ENCODE measurements at places on chromosomes 6 and 20. TPM values are rescaled to one million over a fixed set of nuclear protein-coding genes. Genes with fewer than 3 reads are reported as not detected.

Gene BMP7
- total RNA-seq, result 1.5 TPM

Gene SIRPD
- total RNA-seq, result not detected

Gene TMC2
- not detected for total RNA-seq

Gene CEP57L1
- 9.8 TPM for total RNA-seq

Gene ELOVL4
- total RNA-seq, result 2.4 TPM

Gene COL9A1
- not detected for total RNA-seq

Gene PTK7
- 6.8 TPM for total RNA-seq

Gene NINL
- total RNA-seq, result 20.3 TPM

Gene BPIFA3
- not detected for total RNA-seq

Gene BTN1A1
- total RNA-seq, result not detected

Gene ERVFRD-1
- total RNA-seq, result not detected

Gene RAD21L1
- total RNA-seq, result not detected

Gene KCNG1
- 0.41 TPM for total RNA-seq

Gene RHAG
- total RNA-seq, result not detected

Gene MYLK2
- not detected for total RNA-seq

Gene BPI
- 0.35 TPM for total RNA-seq

Gene FRMD1
- not detected for total RNA-seq

Gene THBS2
- total RNA-seq, result 673 TPM

Gene SDC4
- total RNA-seq, result 108 TPM

Gene NKX2-2
- not detected for total RNA-seq

Gene E2F1
- 0.92 TPM for total RNA-seq

Gene COL12A1
- total RNA-seq, result 92.3 TPM

Gene CFB
- 142 TPM for total RNA-seq

Gene HCRTR2
- total RNA-seq, result not detected

Gene MATN4
- not detected for total RNA-seq
